ENCODE measurements at places on chromosomes 7 and 10.

GRCh38 chr10:123970207-123970926 lies 78.8 kb upstream of the CPXM2 start:
- DNase-seq: no peak

DNA sequence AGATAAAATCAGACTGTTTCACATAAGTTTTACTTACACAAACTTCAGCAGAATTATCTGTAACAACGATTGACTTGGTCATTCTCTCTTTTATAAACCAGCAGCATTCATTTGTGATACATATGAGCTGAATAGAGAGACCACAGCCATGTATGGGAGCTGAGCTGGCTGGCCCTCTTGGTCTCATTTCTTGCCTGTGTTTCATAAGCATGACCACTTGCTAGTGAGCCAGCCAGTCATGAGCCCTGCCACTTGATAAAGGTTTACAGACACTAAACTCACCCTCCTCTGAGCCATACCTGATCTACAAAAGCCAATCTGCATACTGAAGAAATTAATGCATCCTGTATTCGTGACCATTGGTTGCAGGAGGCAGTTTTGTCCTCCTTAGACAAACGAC lies 82.1 kb downstream of the PKD1L1 start:
- DNase-seq: no peak

- no peak for DNase-seq
Measured at GRCh38 chr10:132054564-132054963, 11.2 kb upstream of the JAKMIP3 start.

GRCh38 chr7:83879063-83879462 lies 230.1 kb upstream of the SEMA3E start:
- DNase-seq: no peak

DNA sequence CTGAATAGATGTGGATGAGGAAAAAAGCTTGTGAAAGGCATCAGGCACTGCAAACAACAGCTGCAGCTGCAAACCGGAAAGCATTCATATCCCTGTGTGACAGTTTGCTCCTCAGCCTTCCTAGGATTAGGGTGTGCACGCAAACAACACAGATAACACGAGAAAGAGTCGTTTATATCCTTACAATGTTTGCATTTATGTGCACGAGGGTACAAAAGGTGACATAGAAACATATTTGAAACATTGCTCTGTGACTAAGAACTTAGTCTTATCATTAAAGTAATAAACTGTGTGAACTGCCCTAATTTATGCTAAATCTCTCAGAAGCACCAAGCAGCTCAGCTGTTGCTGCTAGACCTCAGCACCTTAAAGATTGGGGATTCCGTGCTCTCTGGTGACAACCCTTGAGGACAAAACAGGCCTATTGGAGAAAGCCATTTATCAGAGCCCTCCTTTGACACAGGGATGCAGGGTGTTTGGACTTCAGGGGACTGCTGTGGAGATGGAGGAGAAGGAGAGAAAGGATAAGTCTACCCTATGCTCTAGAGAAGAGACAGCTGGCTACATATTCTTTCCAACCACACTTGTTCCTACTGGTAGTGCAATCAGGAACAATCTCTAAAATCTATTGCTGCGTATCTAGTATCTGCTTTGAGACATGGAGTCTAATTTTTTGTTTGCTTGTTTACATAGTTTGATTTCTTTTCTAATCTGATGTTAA lies 176.2 kb downstream of the GNAT3 start:
- DNase-seq: no peak

GRCh38 chr7:113710310-113711096 lies 208.3 kb downstream of the PPP1R3A start:
- DNase-seq: no peak

- no peak for DNase-seq
Measured at GRCh38 chr7:43630482-43630881, 47.6 kb downstream of the STK17A start.

DNA sequence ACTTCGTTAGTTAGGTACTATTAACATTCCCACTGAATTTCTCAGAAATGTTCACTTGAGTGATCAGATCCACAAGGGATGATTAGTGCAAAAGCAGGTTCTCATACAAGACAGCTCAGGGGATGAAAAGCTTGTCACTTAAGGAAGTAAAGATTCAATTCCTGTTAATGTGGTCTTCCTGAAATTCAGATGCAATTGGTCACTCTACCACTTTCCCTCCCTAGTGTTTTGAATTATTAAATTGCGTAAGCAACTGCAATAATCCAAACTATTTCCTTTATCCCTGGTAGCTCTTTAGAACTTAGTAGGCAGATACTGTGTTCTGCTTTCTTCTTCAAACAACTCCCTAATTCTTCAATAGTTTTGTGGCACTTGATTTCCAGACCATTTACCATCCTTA lies 121.4 kb downstream of the MAGI2 start:
- no peak for DNase-seq

GRCh38 chr7:17564678-17565212 lies 266.3 kb downstream of the AHR start:
- no peak for DNase-seq

DNA sequence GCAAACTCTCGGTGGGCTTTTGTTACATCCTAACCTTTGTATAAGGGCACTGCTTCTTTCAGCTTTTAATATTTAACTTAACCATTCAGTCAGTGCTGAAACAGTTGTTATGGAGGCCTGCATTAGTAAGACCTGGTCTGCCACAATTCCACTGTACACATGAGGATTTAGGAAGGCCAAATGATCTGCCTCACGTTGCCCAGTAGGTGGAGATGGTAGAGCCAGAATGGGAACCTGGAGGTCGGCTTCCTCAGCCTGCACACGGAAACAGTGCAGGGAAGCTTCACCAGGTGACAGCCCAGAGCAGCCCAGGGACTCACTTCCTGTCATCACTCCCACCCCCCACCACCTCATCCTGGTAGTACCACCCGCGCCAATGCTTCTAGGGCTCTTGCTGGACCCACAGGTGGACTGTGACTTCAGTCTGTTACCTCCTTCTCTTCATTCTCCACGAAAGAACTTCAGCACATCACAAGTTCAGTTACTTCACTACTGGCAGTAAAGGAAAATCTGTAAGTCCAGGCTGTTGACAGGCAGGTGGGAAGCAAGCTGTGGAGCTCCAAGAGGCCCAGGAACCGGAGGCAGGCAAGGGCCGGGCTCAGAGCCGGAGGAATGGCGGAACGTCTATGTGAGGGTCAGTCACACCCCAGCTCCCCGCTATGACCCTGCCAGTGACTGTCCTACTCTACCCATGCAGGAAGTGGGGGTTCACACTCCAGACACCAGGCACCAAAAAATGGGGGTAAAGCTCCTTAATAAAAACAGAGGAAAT lies 480.3 kb upstream of the C7orf33 start:
- no peak for DNase-seq

- DNase-seq: no peak
Measured at GRCh38 chr7:33201821-33202220, 72.5 kb downstream of the BBS9 start.

DNA sequence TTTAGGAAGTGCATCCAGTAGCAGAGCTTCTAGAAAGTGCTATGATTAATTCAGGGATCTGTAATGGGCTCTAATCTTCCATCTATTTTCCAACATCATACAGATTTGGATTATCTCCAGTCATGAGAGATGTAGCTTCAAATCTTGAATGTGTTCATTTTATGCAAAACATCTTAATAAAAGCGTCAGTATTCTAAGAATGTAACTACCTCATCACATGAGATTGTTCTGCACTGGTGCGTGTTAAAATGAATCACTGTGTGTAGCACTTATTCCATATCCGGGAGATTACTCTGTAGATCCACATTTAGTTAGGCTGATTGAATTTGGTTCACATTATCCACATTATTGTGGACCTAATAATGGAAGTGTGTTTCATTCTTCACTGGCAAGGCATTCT lies 344.9 kb upstream of the CHRM2 start:
- no peak for DNase-seq

DNA sequence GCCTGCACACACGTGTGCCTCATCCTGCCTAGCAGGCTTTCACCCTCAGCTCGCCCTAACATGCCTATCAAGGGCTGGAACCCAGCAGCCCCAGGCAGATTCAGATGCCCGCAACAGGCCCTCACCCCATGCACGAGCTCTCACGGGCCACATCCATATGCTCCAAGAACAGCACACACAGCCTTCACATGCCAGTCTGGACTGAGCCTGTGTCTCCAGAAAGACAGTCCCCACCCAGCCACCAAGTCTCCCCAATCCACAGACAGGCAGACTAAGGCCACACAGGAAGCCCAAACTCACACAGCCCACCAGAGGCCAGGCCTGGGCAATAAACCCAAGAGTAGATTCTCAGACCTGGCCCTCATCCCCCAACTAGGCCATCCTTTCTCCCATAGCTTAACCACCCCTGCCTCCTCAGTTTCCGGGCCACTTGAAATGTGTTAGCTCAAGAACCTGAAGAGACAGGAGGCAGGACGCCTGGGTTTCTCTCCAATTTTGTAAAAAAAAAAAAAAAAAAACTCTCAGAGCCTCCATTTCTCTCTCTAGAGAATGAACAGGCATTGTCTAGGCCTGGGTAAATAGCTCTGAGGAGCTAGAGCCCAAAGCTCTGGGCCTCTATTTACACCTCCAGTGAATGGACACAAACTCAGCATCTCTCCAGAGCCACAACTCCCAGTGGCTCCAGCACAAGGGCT lies 6.8 kb downstream of the LDB1 start:
- DNase-seq: no peak

DNA sequence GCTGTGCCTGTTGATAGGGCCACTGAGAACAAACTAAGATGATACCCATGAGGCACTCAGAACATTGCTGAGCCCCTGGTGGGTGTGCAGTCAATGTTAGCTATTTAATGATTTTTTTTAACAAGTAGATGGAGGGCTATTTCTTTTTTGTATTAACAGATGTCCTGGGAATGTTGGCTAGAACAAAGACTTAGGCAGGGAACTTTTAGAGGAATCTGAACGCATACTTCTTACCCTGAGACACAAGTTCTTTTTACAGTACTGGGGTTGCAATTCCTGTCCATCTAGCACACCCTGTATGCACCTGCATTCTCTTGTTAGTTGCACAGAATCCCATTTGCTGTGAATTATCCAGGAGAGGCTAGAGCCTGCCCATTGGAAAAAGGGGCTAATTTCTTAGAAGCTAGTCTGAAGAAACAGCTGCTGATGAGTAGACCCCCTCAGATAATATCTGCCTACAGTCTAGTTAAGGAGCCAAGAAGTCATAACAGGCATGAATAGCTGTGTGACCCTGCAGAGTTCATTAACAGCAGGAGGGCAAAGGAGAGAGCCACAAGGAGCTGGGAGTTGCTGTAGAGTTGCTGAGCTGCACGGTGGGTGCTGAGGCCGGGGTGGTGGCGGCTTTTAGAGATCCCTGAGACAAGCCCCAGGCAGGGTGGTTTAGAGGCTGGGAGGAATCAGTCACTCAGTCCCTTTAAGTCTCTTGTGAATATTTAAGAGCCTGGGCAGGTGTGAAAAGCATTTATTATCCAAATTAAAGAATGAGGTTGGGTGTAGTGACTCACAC lies 103.7 kb upstream of the FZD8 start:
- DNase-seq: no peak

DNA sequence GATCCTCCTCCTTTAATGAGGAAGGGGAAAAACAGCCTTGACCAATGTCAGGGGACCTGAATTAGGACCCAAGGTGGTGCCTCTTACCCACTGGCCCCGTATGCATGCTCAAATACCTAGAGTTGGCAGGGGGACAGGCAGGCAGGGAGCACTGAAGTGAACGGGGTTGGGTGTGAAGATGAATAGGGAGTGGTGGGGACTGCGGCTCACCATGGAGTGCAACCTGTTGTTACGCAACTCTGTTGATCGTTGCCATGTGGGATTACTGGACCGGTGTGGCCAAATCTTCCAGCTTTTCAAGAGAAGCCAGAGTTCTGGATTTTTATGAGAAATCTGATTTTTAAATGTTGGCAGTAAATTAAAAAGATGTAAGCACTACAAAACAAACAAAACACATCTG lies 48.1 kb downstream of the TLL2 start:
- no peak for DNase-seq

- DNase-seq: no peak
Measured at GRCh38 chr7:66682350-66683093, 53.8 kb downstream of the KCTD7 start.

DNA sequence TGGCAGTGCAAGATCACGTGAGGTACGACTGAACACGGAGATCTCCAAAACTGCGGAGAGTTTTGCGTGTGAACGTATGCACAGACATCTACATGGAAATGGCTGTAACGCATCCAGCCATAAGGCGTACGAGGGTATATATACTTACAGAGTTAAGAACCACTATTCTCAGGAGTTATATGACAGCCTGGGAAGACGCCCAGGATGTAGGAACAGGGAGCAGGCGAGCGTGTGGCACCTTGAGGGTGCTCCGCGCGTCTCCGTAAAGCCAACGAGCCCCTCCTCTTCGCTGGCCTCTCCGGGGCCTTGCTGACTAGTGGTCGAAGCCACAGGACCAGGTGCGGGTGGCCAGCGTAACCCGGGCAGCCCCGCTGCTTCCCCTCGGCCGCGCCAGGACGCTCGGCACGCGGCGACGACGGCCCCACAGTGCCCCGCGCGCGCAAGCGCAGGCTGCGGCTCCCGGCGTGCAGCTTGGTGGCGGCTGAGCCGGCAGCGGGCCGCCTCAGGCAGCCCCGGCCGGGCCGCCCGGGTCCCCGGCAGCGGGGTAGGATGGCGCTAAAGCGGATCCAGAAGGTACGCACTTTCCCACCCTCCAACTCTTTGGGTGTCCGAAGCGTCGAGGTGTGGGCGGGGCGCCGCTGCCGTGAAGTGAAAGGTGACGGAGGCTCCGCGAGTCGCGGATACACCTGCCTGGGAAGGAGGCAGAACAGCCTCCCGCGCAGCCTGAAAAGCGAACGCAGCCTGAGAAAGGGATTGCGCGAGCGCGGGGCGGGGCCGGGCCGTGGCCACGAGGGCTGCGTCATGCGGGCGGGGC lies at the start of gene UBE2D4:
Gene UBE2D4, plus strand, starts transcription at position 453 of the 814 bp plus-strand sequence. Its CDS starts 97 bp downstream, at position 550.
- no peak for DNase-seq

GRCh38 chr10:75505840-75506506 lies 74.5 kb downstream of the LRMDA start:
- no peak for DNase-seq

GRCh38 chr7:11212816-11213215 lies 239.1 kb downstream of the PHF14 start:
- DNase-seq: no peak

GRCh38 chr10:29914986-29915785 lies 144.2 kb downstream of the JCAD start:
- DNase-seq: no peak
